ENCODE measurements at places on chromosomes 1 and 21.

GRCh38 chr1:168613691-168614231 is 37.4 kb downstream of the XCL1 start:
- no peak for DNase-seq

DNA sequence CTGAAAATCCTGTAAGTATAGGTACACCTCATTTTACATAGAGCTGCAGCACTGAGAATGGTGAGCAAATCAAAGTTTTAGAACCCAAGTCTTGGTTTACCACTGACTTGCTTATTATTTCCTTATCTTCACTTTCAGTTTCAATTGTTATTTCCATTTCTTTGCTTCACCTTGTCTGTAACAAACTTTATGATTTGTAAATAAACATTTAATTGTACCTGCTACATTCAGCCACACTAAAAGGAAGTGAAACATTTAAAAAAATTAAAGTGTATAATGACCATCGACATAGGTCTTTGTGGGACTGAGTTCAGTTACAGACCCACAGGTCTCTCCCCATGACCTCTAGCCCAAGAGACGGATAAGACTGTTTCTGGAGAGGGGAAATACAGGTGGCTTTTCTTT is 34.4 kb downstream of the LGR6 start:
- DNase-seq = no peak

GRCh38 chr1:115251856-115252255 is 86.2 kb downstream of the NGF start:
- DNase-seq = no peak

GRCh38 chr1:184019506-184019905 is 18.0 kb downstream of the COLGALT2 start:
- no peak for DNase-seq

GRCh38 chr1:56436912-56437417 is 142.4 kb downstream of the PLPP3 start:
- DNase-seq = no peak

- no peak for DNase-seq
Measured at GRCh38 chr1:77994117-77994705, 10.5 kb upstream of the DNAJB4 start.

Measured in activated effector memory CD4-positive, alpha-beta T cell treated with anti-CD3 and anti-CD28 coated beads, Interleukin-2, amount 50 U/mL, for 16 hours (primary cell).